ENCODE measurements at places on chromosomes 3 and 15.

GRCh38 chr15:101105059-101105891 lies 146.6 kb downstream of the CHSY1 start:
- DNase-seq = no peak

GRCh38 chr3:140148824-140149390 lies 213.9 kb downstream of the CLSTN2 start:
- DNase-seq = no peak

GRCh38 chr3:41265823-41266273 lies 66.5 kb downstream of the CTNNB1 start:
- DNase-seq = no peak

- no peak for DNase-seq
Measured at GRCh38 chr3:140019946-140020345, 85.0 kb downstream of the CLSTN2 start.

DNA sequence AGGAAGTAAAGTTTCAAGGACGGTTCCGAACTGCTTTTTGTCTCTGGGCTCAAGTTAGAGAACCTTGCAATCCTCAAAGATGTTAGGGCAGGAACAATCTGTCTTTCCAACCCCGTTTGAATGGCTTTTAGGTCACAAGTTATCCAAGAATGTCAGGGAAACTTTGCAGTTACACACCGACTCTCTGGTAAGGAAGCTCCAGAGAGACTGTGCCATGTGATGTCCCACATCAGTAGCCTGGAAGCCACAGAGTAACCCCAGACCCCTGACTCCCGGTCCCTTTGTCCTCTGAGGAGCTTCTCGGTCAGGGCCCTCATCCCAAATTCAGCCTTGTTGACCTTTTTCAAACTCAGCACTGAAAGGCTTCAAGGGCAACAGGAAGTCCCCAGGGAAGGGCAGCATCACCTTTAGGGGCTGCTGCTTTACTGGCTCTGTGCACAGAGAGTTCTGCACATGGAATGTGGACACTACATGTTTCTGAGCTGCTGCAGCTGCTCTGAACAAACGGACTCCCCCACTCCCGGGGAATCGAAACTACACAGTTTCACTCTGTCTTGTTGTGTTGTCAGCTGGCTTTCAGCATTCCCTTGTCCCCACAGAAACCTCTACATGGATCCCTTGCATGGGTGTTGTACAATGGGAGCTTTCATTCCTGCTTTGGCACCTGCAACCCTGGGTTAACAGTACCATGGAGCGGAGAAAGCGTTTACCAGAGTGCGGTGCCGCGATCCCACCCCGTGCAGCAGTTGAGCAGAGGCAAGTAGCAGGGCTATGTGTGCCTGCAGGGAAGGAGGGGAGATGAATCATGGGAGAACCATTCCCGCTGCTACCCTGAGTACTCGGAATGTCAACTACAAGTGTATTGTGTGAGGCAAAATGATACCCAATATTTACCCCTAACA lies 408.2 kb upstream of the THBS1 start:
- DNase-seq = no peak

- no peak for DNase-seq
Measured at GRCh38 chr15:65909831-65910230, 40.5 kb downstream of the RAB11A start.

All from bone marrow (tissue), 2 donors.